ENCODE measurements at places on chromosomes 12 and 14. TPM values are rescaled to one million over a fixed set of nuclear protein-coding genes. Genes with fewer than 3 reads are reported as not detected.

Gene LRTM2
- total RNA-seq = not detected

Gene TEX22
- total RNA-seq = 0.52 TPM

DNA sequence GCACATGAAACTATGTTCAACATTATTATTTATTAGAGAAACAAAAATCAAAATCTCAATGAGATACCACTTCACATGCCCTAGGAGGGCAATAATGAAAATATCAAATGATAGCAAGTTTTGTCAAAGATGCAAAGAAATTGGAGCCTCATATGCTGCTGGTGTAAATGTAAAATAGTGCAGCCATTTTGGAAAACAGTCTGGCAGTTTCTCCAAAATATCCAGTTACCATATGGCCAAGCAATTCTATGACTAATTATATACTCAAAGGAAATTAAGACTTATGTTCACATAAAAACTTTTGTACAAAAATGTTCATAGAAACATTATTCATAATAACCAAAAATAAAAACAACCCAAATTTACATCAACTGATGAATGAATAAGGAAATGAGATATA, 313.6 kb upstream of the LMO3 start:
- no peak overlapping the region for H3K27ac ChIP-seq
- H3K36me3 ChIP-seq = no peaks in the 10 kb centered on the region
- H3K4me3 ChIP-seq = no peak overlapping the region
- H3K4me1 ChIP-seq = no peaks in the 10 kb centered on the region

Gene KRT5
- 15.8 TPM for total RNA-seq

DNA sequence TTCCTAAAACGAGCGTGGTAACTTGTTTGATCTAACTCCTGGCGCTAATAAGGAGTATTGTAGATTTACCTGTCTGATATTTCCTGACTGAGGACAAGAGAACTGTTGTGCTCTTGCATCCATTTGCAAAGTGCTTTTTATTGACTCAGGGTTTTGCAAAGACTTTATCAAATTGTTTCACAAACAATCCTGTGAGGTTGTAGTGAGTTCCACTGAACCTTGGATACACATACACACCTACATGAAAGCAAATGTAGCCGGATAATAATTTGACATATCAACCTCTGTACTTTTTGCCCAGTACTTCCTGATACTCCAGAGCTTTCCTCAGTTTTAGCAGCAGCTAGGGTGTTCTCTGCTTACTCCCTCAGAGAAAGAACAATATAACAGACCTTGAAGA, 6.7 kb upstream of the PTGER2 start:
- peak overlapping the region; percentile 58 for H3K27ac ChIP-seq
- H3K4me3 ChIP-seq = no peak overlapping the region
- DNase-seq = peak; percentile 9
- no peaks in the 10 kb centered on the region for H3K27me3 ChIP-seq
- H3K4me1 ChIP-seq = peaks cover 2% of the 10 kb centered on the region
- H3K36me3 ChIP-seq = no peaks in the 10 kb centered on the region
